Dermis microvascular lymphatic vessel endothelial cell (primary cell): ENCODE measurements at places on chromosomes 1 and 21. TPM values are rescaled to one million over a fixed set of nuclear protein-coding genes. Genes with fewer than 3 reads are reported as not detected.

The LAX1 gene
- total RNA-seq: under 0.01 TPM in 2 replicates

The MMP23B gene
- total RNA-seq: 0.25 TPM in 1 of 2 replicates, not detected in the other

The INKA2 gene
- total RNA-seq: 5.3 and 6.6 TPM in 2 replicates

The OR6K3 gene
- not detected in 2 replicates for total RNA-seq

The ANGPTL3 gene
- total RNA-seq: not detected in 2 replicates

The OR2T2 gene
- not detected in 2 replicates for total RNA-seq

The GART gene
- total RNA-seq: 53.1 and 63.9 TPM in 2 replicates

The XCL2 gene
- not detected in 2 replicates for total RNA-seq

The FAM131C gene
- 0.13 TPM in 1 of 2 replicates, not detected in the other for total RNA-seq

The B3GALT6 gene
- 16.8 and 32.7 TPM in 2 replicates for total RNA-seq

The C1orf50 gene
- 3.2 and 3.7 TPM in 2 replicates for total RNA-seq

The TMPRSS3 gene
- under 0.01 TPM in 1 of 2 replicates, not detected in the other for total RNA-seq

The ADGRL4 gene
- 121 and 125 TPM in 2 replicates for total RNA-seq

The GJA9 gene
- total RNA-seq: not detected in 2 replicates

The EXTL2 gene
- 11.2 and 13.9 TPM in 2 replicates for total RNA-seq

The CD84 gene
- not detected in 2 replicates for total RNA-seq

The ANKRD35 gene
- total RNA-seq: under 0.01 TPM in 2 replicates

The DNALI1 gene
- 0.26 and 0.51 TPM in 2 replicates for total RNA-seq

The SPRR2A gene
- not detected in 2 replicates for total RNA-seq

The ODF2L gene
- 22.3 and 27.8 TPM in 2 replicates for total RNA-seq

The KIF14 gene
- 2.1 and 7.4 TPM in 2 replicates for total RNA-seq

The TNFRSF9 gene
- total RNA-seq: 0.13 TPM in 2 replicates
